ENCODE measurements at places on chromosomes 5 and 9.

GRCh38 chr5:180050121-180050940 lies 21.2 kb downstream of the RNF130 start:
- H3K4me3 ChIP-seq = no peak overlapping the region
- no peaks in the 10 kb centered on the region for H3K27me3 ChIP-seq
- H3K4me1 ChIP-seq = peaks cover 25% of the 10 kb centered on the region
- no peak for DNase-seq
- no peaks in the 10 kb centered on the region for H3K36me3 ChIP-seq

- H3K27ac ChIP-seq = peak overlapping the region; percentile 84
- H3K27me3 ChIP-seq = no peaks in the 10 kb centered on the region
- no peak for DNase-seq
Observed at GRCh38 chr5:71587766-71588532, 809 bp downstream of the MCCC2 start.

DNA sequence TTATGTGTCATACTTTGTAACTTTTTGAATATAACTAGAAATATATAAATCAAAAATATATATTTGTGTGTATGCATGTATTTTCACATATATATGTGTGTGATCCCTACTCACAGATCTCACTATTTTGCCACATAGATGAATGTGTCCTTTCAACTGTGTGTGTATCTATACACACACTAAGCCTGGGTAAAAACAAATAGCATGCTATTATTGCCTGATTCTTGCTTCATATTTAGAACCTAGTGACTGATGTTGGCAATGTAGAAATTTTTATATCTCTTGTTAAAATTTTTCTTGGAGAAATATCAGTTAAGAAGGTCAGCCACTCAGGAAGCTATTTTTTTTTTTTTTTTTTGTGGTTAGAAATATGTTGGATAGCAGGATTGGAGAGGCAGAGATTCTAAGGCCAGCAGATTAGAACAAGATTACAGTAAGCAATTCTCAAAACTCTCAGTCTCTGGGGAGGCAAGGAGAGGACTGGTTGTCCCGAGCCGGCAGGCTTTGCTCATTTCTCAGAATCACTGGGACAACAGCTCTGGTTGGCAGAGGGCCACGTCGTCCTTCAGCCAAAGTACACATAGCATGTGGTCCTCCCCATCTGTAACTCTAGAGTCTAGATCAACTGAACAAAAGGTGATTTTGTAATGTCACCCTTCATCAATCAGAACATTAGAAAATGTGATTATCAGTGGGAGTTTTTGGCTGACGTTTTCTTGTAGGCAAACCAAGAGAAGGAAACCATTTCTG lies 19.7 kb downstream of the C6 start:
- peak; percentile 99 for DNase-seq
- peak overlapping the region; percentile 42 for H3K27ac ChIP-seq
- no peaks in the 10 kb centered on the region for H3K27me3 ChIP-seq
- no peaks in the 10 kb centered on the region for H3K36me3 ChIP-seq
- H3K4me1 ChIP-seq = peaks cover 8% of the 10 kb centered on the region

- DNase-seq = no peak
- no peaks in the 10 kb centered on the region for H3K27me3 ChIP-seq
- H3K4me3 ChIP-seq = no peak overlapping the region
- H3K4me1 ChIP-seq = no peaks in the 10 kb centered on the region
- H3K27ac ChIP-seq = no peak overlapping the region
- H3K36me3 ChIP-seq = peaks cover 15% of the 10 kb centered on the region
Observed at GRCh38 chr9:76191493-76191892, 202.7 kb downstream of the RFK start.

DNA sequence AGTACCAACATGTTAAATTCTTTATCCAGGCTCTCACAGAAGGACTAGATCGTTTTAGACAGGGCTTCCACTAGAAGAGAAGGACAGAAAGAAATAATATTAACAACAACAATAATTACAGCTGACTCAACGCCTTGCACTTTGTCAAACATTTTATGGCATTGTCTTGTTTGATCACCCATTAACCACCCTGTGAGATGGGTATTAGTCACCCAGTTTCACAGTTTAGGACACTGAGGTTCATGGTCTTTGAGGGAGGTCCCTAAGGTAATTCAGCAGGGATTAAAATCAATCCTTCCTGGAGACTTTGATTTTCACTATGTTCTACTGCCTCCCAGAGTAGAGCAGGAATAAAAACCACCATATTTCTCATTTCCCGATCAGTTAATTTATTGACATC lies 51.4 kb upstream of the BNC2 start:
- no peaks in the 10 kb centered on the region for H3K4me1 ChIP-seq
- H3K27ac ChIP-seq = no peak overlapping the region
- H3K27me3 ChIP-seq = no peaks in the 10 kb centered on the region
- no peaks in the 10 kb centered on the region for H3K36me3 ChIP-seq

All from vagina (tissue), 2 donors.